ENCODE measurements at places on chromosomes 13 and 19.

- ATAC-seq, result no peak
Observed at GRCh38 chr19:47651691-47652090, 42.8 kb downstream of the BICRA start.

- ATAC-seq, result no peak
Observed at GRCh38 chr13:111949311-111949710, 117.6 kb upstream of the SOX1 start.

- no peak for ATAC-seq
Observed at GRCh38 chr13:76527041-76527440, 359.2 kb downstream of the KCTD12 start.

GRCh38 chr19:33259539-33259938 is 33.9 kb upstream of the SLC7A10 start:
- ATAC-seq, result no peak

DNA sequence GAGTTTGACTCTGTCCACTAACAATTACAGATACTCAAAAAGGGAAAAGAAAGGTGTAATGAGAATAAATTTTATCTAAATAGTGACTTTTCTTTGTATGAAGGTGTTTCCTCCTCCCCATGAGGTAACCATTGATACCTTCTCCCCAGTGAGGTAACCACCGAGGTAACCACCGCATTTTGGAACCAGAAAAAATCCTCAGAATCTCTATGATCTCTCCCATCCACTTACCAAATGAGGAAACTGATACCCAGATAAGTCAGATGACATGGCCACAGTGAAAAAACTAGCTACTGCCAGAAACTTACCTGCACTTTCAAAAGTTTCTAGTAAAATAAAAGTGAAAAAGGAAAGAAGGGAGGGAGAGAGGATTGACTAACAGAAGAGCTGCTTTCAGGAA is 124.0 kb upstream of the FNDC3A start:
- peak; percentile 68 for ATAC-seq

DNA sequence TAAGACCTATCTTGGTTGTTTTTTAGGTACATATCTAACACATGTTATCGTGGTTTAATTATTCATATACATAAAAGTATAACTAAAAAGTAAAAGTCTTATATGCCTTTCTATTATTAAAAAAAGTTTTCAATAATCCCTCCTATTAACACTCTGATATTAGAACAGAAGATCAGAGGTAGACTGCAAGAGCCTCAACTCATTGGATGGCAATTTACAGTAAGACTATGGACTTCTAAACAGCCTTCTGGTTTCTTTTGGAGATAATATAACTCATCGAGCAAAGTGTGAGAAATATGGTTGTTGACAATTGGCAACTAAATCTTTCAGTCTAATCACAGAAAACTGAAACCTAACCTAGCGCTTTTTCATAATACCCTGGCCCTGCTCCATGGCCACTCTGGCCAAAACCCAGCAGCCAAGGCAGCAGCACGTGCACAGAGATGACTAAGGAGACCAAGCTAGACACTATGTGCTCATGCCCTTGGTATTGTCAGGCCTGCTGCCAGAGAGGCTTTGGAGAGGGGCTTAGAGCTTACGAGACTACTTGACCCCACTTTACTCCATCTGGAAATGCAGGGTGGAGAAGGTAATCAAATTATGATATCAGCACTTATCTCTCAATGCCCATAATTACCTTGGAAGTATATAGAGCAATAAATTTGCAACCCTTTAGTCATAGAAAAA is 40.6 kb upstream of the EEF1AKMT1 start:
- ATAC-seq, result no peak

GRCh38 chr19:12581100-12581499 is 29.5 kb downstream of the ZNF490 start:
- no peak for ATAC-seq

DNA sequence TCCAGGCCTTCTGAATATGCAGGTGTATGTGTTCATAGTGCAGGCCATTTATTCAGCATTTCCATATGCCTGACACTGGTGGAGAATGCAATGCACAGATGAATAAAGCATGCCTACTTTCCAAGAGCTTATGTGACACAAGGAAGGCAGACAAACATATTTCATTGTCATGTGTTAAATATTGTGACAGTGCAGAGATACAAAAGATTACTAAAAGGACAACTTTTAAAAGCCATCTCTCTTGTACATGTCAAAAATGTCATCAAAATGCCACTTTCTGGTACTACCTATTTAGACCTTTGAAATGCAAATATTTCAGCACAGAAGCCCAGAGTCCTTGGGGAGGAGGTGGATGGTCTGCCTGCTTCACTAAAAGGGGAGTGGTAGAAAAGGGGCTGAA is 254.5 kb downstream of the FGF14 start:
- ATAC-seq, result no peak

DNA sequence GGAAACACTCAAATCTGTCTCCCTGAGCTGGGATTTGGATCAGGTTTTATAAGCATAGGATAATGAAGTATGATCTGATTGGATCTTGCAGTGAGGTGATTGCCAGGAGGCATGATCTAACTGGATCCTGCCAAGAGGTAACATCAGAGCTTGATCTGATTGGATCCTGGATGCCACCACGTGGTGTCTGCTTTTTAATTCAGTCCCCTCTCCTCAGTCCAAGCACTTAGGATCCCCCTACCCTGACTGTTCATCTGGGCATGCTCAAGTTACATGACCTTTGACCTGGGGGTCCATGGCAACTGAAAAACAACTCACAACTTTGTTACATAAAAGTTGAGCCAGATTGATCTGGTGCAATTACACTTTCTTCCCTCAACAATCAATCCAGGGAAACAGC is 47.5 kb upstream of the LSM14A start:
- ATAC-seq, result no peak

- ATAC-seq, result no peak
Observed at GRCh38 chr19:10393137-10393536, 10.2 kb downstream of the CDC37 start.

DNA sequence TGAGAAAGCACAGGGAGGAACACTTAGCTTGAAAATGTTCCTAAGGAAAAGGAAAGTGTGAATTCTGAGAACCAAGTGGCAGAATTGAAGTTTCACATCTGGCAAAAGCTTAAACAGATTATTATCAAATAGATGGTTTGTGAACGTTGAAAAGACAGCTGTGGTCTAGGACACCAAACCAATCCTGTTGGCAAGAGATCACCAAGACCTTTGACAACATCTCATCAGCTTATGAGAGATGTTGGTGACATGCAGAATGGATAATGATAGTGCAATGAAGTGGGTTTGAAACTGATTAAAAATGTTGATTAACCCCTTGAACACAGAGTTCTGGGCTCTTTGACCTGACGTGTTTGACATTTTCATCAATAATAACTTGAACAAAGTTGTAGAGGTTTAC is 74.6 kb upstream of the GPR183 start:
- ATAC-seq, result no peak

DNA sequence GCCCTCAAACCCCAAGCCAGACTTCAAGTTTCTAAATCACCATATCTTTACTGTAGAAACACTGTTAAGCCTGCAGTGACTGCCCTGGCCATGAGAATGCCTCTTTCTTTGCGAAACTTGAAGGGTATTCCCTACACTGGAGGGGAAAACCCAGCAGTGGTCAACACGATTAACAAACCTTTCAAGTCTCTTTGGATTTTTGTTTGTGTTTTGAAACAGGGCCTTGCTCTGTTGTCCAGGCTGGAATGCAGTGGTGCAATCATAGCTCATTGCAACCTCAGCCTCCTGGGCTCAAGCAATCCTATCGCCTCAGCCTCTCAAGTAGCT is 17.4 kb upstream of the POMP start:
- peak; percentile 31 for ATAC-seq

GRCh38 chr13:43894438-43894837 is 14.7 kb downstream of the LACC1 start:
- ATAC-seq, result no peak

GRCh38 chr19:42309686-42310085 is 3.4 kb upstream of the TMEM145 start:
- no peak for ATAC-seq

GRCh38 chr19:13983213-13983889 is 22.8 kb downstream of the RFX1 start:
- ATAC-seq, result no peak

DNA sequence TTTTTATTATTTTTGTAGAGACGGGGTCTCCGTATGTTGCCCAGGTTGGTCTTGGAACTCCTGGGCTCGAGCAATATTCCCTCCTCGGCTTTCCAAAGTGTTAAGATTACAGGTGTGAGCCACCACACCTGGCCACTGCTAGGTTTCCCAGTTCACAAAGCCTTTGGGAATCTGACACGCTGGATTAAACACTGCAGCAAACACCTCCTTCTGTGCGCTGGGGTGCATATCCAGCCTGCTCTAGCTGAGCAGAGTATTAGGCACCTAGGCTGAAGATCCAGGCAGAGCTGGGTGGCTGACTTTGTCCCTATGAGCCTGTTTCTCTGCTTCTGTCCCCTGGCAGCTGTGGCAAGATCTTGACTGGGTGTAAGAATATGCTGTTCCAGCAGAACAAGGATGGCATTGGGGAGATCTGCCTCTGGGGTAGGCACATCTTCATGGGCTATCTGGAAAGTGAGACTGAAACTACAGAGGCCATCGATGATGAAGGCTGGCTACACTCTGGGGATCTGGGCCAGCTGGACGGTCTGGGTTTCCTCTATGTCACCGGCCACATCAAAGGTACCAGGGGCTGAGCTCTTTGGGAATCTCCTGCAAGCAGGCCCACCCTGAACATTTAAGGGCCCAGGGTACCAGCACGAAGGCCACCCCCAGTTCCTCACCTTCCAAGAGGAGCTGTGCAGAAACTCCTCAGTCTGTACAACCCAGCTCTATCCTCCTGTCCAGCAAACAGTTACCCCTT is 49.8 kb downstream of the ACSBG2 start:
- ATAC-seq, result no peak

GRCh38 chr13:24071423-24072075 is 89.0 kb upstream of the SPATA13 start:
- no peak for ATAC-seq

DNA sequence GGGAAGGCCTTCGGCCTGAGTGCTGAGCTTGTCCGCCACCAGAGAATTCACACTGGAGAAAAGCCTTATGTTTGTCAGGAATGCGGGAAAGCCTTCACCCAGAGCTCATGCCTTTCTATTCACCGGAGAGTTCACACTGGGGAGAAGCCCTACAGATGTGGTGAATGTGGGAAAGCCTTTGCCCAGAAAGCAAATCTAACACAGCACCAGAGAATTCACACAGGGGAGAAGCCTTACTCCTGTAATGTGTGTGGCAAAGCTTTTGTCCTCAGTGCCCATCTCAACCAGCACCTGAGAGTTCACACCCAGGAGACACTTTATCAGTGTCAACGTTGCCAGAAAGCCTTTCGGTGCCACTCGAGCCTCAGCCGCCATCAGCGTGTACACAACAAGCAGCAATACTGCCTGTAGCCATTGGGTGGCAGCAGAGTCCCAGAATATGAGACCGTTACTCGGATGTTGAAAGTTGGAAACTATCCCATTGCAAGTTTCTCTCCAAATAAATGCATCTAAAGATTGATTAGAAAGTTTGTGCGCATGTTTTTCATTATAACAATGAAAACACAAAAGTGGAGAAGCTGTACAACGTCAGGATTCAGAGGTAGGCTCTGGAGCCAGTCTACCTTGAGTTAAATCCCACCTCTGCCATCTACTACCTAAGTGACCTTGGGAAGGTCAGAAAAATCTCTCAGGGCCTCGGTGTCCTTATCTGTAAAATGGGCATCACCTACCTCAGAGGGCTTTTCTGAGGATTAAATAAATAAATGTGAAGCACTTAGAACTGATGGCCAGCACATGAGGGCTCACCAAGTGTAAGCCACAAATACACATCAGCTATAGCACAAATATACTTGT is 21.1 kb downstream of the ZNF473 start:
- no peak for ATAC-seq

DNA sequence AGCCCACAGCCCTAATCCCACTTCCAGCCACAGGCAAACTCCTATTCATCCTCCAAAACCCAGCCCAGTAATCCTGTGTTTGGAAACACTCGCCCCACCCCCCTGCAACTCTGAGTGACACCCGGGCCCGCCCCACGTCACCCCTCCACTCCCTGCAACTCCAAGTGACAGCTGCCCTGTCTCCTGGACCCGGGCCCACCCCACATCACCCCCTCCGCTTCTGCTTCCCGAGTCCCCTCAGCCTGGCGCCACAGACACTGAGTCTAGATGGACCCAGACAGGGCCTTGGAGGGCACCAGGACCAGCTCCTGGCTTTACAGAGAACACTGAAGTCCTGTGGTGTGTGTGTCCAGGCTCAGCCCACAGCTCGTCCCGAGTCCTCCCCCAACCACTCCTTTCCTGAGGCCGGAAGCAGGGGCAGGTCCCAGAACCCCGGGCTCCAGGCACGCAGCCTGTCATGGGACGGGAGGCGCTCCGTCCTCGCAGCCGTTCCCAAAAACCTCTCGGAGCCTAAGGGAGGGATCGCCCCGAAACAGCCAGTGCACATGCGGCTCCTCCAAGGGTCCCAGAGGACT is 7.7 kb downstream of the REXO1 start:
- ATAC-seq, result no peak

- ATAC-seq, result no peak
Observed at GRCh38 chr19:44602081-44602480, 11.3 kb upstream of the IGSF23 start.

DNA sequence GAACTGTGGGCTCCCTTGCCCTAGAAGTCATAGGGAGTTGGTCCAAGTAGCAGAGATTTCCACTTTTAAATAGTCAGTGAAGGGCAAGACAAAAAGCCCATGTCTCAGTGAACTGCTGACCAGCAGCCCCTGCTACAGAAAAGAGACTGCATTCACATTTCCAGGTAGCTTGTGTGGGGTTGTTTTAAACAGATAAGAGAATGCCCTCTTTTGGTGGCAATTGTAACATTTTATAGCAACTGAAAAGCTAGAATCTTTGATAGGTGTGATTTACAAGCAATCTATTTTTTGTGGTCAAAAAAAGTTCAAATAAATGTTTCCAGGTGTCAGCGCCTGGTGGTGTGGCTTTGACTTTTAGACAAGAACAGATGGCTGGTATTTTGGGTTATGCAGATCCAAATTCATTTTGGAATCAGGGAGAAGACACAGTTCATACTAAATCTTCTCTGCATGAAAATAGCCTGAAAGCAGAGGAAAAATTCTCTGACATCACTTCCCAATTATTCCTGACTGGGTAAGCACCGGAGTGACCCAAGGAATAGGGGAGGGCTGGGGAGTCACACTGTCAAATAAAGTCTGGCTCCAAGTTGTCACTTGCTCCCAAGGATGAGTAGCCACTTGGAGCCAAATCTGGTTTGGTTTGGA is 26.2 kb upstream of the GPR12 start:
- ATAC-seq, result no peak

DNA sequence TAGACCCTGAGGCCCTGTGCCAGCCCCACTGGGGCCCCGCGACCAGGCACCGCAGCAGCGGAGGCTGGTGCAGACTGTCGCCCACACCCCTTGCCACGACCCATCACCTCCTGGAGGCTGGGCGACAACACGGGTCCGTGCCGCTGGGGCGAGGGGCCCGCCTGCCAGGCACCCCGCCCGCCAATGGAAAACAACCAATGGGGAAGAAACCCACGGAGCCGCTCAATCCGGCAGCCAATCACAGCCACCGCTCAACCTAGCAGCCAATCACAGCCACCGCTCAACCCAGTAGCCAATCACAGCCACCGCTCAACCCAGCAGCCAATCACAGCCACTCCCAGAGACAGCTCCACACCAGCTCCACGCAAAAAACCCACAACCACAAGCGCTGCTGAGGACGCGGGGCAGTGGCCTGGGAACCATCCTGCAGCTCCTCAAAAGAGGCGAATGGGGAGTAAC is 29.7 kb downstream of the GPX4 start:
- ATAC-seq, result peak; percentile 75

All from activated T-helper 17 cell treated with anti-CD3 and anti-CD28 coated beads, Interleukin-2, amount 50 U/mL, for 72 hours (primary cell).